Heart left ventricle (tissue), 16 donors: ENCODE measurements at places on chromosomes 5 and 9.

- no peak for DNase-seq
These were observed 74.7 kb downstream of the MSX2 start for GRCh38 chr5:174799121-174799520.

GRCh38 chr5:72994578-72994977 is 38.7 kb downstream of the FCHO2 start:
- no peak for DNase-seq

DNA sequence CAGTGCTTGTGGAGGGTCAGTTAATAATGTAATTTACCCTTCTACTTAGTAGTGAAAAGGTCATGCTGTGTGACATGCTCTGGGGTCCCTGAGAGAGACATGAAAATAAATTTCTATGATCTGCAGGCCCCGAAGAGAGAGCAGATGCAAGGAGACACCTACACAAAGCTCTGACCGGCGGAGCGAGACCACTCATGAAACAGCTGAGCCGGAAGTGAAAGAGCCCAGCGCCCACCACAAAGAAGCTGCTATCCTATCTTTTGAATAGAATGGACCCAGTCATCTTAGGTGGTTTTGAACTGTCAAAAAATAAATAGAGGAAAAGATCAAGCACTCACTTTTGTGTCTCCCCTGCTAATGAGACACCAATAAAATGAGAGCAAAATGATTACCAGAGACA is 190.0 kb downstream of the MED10 start:
- DNase-seq, result no peak

GRCh38 chr5:152819891-152820290 is 414.8 kb upstream of the NMUR2 start:
- no peak for DNase-seq

DNA sequence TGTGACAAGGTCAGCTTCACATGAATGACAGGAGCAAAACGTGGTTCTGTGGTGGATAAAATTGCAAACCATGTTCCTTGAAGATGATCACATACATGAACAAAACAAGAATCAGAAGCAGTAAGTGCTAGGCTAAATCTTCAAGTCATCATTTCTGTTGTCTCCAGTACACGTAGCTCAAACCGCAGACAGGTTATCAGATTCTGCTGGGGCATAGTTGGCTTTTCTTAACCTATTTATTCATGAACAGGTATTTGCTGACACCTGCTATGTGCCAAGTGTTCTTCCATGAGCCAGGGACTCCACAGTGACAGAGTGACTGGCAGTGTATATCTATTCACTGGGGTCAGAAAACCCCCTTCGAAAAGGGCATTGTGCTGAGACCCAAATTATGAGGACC is 20.8 kb downstream of the MFAP3 start:
- no peak for DNase-seq

GRCh38 chr5:57662991-57663390 is 180.4 kb upstream of the ACTBL2 start:
- peak; percentile 32 for DNase-seq

- no peak for DNase-seq
These were observed 49.1 kb upstream of the VDAC1 start for GRCh38 chr5:134053840-134054338.

DNA sequence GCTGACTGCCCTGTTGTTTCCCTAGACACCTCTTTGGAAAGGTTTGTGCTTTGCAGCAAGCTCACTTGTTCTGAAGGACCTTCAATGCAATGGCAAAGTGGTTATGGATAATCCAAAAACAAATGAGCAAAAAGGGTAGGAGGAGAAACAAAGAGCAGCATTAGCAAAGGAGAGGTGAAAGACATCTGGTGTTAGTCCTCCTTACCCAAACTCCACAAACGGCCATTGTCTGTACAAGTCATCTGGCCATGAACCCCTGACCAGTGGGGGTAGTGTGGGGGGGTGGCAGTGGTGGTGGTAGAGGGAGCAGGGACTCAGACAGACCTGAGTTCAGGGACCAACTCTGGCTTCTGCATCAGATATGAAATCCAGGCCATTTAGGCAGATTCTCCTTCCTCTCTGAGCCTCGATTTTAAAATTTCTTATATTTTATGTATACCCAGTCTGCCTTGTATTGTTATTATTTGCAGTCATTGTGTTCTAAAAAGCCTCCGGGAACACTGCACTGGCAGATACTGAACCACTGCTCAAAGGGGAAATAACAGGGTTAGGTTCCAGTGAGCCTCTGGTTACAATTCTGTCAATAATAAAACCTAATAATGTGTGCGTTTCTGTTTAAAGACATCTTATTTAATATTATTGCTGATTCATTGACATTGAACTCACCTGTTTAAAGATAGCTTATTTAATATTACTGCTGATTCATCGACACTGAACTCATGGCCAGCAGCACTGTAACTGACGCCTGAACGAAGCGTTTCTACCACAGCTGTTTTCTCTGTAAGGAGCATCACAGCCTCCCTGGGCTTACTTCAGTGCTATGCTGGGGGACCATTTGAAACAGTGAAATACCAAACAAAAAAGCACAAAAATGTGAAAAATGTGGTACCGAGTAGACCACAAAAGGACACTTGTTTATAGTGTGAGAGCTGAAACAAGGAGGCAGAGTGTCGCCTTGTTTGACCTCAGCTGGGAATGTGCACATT is 156.0 kb downstream of the SEC61B start:
- DNase-seq, result no peak

- DNase-seq, result no peak
These were observed 2.8 kb downstream of the TICAM2 start for GRCh38 chr5:115599502-115599901.

DNA sequence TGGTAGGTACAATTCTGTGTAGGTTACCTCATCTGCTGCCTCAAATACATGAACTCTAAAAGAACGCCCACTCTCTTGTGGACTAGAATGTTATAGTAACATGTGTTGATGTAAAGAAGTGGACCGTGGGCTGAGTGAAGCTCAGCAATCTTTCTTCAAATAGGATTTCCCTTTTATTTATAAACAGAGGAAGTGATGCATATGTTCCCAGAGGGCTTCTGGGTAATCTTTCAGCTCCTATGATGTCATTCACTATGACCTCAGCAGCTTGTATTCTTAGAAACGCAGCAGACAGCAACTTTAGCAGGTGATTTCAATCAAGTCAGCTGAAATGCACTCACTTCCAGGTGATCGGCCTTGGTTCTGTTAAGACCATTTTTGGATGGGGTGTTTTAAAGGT is 14.4 kb downstream of the F2RL2 start:
- DNase-seq, result no peak

- no peak for DNase-seq
These were observed 399.3 kb downstream of the ZSWIM6 start for GRCh38 chr5:61731267-61731945.

- no peak for DNase-seq
These were observed 34.1 kb upstream of the C5orf47 start for GRCh38 chr5:173954671-173955521.

DNA sequence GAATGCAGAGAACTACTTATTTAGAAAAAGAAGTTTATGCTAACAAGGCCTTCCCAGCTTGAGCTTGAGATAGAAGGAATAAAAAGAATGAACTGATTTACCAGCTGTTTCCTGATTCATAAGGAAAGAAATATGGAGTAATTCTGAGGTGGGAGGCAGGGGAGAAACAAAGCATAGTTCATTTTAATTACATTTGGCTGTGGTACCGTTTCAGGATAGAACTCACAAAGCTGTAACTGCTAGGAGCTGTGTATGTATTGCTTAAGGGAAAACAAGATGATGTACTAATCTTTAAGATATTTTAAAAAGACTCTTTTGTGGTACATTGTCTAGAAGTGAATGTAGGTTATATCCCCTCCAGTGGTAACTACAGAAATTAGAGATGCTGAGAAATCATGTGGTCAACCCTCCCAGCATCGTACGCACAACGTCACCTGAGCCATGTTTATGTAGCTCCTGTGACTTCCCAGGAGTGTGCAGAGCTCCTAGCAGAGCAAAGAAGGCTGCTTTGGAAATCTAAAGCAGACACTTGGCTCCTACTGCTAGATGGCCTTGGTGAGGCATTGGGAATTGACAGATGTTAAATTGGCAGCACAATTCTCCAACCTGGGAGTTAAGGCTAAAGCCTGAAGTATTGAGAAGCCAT is 208.3 kb upstream of the VLDLR start:
- no peak for DNase-seq

DNA sequence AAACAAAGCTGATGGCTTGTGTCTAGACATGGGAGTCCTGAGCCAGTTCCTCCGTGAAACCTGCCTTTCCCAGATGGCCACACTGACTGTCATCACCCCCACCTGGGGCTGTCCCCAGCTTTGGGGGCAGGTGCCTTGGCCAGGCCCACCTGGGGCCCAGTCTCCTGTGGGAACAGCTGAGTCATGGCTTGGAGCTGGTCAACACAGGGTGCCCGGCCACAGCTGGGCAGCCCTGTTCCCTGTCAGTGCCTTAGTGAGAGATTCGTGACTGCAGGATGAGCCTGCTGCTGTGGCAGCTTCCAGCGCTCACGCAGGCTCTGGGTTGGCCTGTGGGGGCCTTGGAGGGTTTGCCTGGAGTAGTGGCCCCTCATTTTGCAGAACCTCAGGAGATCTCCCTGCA is 56.5 kb downstream of the COL5A1 start:
- DNase-seq, result no peak

DNA sequence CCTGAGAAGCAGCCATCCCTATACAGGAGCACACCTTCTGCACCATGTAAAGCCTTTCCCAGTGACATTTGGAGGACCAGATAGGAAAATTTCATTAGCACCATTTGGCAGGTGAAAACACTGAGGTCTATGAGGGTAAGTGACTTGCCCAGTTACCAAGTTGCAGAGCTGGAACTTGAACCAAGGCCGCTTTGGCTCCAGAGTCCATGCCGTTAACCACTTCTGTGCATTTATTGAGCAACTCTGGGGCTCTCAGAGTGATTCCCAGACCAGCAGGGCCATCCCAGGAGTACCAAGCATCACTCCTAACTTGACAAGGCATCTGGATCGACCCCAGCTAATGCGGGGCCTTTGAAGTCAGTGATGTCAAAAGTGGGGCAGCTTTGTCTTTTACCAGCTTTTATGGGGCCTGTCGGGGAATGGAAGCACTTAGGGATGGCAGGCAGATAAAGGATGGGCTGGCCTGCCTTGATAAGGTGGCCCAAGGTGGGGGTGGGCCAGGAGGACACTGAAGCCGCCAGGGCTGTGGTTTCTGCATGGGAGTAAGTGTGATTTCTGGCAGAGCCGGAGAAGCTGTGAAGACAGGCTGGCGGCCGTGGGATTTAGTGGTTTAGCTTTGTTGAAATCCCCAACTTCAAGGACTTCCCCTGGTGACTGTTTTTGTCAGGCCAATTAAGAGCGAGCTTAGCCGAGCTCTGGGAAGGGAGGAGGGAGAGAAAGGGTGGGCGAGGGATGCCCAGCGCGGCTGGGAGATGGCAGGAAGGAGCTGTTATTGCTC is 127.3 kb downstream of the MACROH2A1 start:
- DNase-seq, result no peak

DNA sequence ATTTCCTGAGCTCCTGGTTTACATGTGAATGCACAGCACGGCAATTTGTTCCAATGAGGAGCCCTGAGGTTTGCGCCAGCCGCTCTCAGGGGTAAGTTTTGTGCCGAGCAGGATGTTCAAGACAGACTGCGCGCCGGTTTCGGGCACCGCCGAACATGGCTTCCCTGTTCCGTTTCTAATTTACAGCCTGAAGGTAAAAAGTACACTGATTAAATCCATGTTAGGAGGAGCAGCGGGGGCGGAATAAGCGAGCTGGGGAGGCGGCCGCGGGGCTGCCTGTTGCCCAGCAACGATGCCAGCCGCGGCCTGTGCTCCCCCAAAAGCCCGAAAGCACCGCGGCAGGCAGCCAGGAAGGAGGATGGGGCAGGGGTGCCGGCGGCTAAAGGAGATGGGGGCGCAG is 6.4 kb downstream of the SOWAHA start:
- DNase-seq, result no peak

DNA sequence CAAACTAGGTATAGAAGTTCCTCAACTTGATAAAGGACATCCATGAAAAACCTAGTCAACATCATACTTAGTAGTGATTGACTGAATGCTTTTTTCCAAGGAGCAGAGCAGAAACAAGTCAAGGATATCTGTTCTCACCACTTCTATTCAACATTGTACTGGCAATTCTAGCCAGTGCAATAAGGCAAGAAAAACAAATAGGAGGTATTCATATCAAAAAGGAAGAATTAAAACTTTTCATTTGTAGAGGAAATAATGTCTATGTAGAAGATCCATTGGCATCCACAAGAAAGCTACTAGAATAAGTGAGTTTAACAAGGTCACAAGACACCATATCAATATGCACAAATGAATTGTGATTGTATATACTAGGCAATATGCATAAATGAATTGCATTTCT is 28.2 kb upstream of the ORM1 start:
- no peak for DNase-seq
